ENCODE measurements at places on chromosomes 12 and 14.

- no peak for DNase-seq
Observed at GRCh38 chr14:103692871-103693270, 22.4 kb downstream of the XRCC3 start.

GRCh38 chr14:93994919-93995682 is 2.0 kb upstream of the CCDC197 start:
- DNase-seq = peak; percentile 46

GRCh38 chr12:51901121-51901817 is 6.0 kb upstream of the ACVRL1 start:
- DNase-seq = no peak

- DNase-seq = no peak
Observed at GRCh38 chr14:99512110-99512449, 30.9 kb downstream of the CCNK start.

GRCh38 chr14:30387871-30388270 is 171.1 kb upstream of the G2E3 start:
- no peak for DNase-seq

DNA sequence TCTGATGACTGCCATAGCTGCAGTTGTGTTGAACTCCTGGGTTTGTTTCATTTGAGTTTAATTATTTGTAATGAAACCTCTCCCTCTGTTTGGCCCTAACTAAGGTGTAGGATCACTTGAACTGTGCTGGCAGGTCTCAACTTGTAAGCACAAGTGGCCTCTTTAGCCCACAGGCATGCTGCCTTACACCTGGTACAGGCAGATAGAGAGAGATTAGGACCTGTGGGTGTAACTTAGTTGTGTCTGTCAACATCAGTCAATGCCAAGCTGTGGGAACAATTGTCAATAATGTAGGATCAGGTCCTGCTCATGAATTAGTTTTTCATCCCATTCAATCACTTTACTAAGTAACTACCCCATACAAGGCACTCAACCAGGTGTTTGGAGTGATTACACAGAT is 263.0 kb upstream of the G2E3 start:
- DNase-seq = no peak

DNA sequence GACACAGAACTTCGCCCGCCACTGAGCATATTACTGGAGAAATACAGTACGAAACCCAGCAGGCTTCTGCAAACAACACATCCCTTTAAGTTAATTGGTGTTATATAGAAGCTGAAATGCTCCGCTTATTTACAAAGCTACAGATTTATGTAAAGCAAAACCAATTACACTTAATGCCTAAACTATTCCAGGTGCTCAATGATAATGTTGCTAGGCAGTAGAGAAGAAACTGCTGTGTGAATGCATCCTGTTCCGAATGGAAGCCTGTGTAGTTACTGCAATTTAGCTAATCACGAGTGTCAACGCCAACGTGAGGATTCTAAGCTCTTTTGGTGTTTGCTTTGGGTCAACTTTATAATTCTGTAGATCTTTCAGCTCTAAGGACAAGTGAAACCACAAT is 89.8 kb downstream of the SLC15A5 start:
- no peak for DNase-seq

- peak; percentile 49 for DNase-seq
Observed at GRCh38 chr14:77862154-77862786, 62.4 kb downstream of the ADCK1 start.

- no peak for DNase-seq
Observed at GRCh38 chr12:90245391-90245790, 536.8 kb upstream of the ATP2B1 start.

- peak; percentile 25 for DNase-seq
Observed at GRCh38 chr12:52351196-52352059, 15.9 kb downstream of the KRT85 start.

- DNase-seq = peak; percentile 77
Observed at GRCh38 chr14:64879635-64880220, at the start of gene SPTB. Gene SPTB, minus strand, starts transcription at chr14:64879907. Its CDS starts 56,813 bp downstream, at chr14:64823094.

GRCh38 chr14:77338302-77338701 is 17.5 kb downstream of the GSTZ1 start:
- DNase-seq = no peak

Data from activated CD4-positive, alpha-beta T cell treated with anti-CD3 and anti-CD28 coated beads for 4 hours (primary cell).